Renal pelvis (tissue), 12 donors: ENCODE measurements at places on chromosomes 1 and 21.

GRCh38 chr1:217435204-217435603, 195.7 kb downstream of the GPATCH2 start:
- DNase-seq = no peak

GRCh38 chr1:10773376-10773775, 23.1 kb downstream of the CASZ1 start:
- no peak for DNase-seq

GRCh38 chr1:227765261-227766014, 30.2 kb downstream of the SNAP47 start:
- DNase-seq = no peak

GRCh38 chr1:158390331-158390730, 8.9 kb downstream of the OR10T2 start:
- DNase-seq = no peak

- no peak for DNase-seq
Observed at GRCh38 chr1:206456577-206457370, 13.5 kb upstream of the IKBKE start.

DNA sequence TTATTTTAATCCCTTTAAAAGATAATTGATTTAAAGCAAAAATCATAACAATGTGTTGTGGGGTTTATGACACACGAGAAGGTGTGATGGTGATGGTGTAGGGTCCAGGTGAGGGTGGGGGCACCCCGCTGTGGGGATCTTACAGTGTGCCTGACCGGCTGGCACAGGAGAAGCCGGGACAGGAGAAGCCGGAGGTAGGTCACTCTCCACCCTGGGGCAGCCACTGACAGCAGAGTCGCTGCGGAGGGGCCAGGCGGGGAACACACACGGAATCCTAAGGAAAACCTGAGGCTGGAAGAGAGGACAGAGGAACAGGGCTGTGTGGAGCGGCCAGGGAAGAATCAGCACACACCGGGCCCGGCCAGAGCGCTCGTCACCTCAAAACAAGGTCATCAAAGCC, 4.3 kb upstream of the LRRC3 start:
- no peak for DNase-seq

GRCh38 chr1:182280504-182280900, 111.1 kb downstream of the GLUL start:
- DNase-seq = no peak

DNA sequence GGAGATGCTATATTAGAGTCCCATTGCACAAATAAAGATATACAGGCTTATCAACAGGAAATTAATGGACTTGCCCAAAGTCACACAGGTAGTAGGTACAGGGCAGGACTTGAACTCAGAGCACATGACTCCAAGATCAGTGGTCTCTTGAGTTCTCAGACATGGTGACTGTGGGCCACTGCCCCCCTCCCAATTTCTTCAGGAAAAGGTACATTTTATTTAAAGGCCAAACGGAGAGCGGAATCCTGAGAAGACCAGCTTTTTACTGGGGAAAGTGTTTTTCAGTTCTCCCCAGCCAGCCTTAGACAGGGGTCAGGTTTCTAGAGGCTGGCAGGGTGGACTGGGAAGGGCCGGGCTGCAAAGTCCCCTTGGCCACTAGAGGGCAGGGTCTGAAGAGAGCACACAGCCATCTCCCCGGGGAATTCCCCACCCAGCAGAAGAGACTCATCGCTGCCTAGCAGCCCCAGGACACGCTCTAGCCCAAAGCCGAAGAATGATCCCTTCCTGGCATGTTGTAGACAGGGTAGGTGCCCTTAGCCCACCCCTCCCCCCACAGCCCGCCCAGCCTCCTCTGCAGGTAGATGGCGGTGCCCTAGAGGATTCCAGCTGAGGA, 29.7 kb downstream of the ACP6 start:
- peak; percentile 70 for DNase-seq

DNA sequence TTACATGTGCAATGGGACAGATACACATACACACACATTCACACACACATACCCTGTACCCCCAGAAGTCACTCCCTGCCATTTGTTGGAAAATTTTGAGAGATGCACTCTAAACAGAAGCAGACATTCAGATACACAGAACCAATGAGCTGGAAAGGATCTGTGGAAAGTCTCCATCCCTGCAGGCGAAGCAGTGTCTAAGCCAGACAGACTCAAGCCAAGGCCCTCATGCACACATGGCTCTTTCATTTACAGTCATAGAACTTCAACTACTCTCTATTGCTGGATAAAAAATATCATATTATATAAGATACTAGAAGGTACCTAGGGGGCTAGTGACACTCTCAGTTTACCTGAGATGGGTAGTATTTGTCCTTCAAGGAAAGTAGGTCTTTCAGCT, 7.3 kb upstream of the SEC16B start:
- DNase-seq = no peak

GRCh38 chr1:226813671-226814591, 56.5 kb upstream of the PSEN2 start:
- DNase-seq = no peak

DNA sequence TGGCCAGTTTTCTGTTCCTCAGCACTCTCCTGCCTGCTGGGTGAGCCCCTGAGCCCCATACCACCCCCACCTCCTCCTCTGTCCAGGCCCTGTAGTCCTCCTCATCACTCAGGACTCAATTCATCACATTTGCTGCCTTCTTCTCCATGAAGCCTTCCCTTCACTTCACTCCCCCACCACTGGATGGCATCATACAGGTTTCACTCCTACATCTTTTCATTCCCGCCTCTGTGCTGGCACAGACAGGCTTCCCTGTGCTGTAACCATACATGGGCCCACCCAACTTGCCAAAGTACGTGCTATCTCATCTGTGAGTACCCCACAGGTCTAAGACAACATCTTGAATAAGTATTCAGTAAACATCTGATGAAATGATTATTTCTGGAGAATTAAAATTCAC, 56.9 kb downstream of the SLC45A1 start:
- no peak for DNase-seq

GRCh38 chr1:18234790-18235242, 127.2 kb downstream of the IGSF21 start:
- DNase-seq = peak; percentile 20

GRCh38 chr1:224212618-224213061, 29.6 kb downstream of the DEGS1 start:
- no peak for DNase-seq

DNA sequence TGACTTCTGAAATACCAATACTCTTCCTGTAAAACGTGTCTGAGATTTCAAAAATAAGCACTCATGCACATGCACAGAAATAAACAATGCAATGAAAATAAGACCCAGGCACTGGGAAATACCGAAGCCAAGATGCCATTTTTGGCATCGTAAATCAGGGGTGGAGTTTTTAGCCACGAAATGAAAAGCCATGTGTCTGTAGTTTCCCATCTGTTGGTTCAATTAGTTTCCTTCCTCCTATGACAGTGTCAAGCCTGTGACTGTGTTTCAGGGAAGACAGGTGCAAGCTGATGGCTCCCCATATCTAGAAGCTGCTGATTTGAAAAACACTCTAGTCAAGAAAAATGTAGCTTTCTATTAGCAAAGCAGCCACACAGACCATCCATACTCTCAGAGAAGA, 480.4 kb upstream of the CAMK1G start:
- no peak for DNase-seq

- no peak for DNase-seq
Observed at GRCh38 chr1:211503542-211503941, 11.6 kb upstream of the RD3 start.

- no peak for DNase-seq
Observed at GRCh38 chr1:92184632-92185031, 33.1 kb upstream of the C1orf146 start.

GRCh38 chr1:97489834-97490233, 431.0 kb downstream of the DPYD start:
- no peak for DNase-seq

DNA sequence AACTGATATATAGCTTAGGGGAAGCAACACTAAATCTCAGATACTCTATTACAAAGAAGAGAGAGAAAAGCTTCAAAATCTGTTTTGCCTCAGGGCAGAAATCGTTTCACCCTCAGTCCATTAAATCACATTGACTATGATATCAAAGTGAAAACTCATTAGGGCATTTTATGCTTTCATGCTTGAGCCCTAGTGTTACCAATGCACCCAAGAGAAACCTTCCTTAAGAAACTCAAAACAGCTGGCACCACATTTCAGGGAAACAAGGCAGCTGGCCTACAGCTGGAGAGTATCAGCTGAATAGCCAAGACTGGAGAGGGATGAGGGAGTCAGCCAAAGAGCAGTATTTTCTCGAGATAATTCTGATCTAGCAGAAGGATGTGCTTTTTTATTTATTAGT, 14.9 kb downstream of the COLGALT2 start:
- DNase-seq = peak; percentile 86

GRCh38 chr1:19393046-19393445, 80.9 kb downstream of the SLC66A1 start:
- no peak for DNase-seq

DNA sequence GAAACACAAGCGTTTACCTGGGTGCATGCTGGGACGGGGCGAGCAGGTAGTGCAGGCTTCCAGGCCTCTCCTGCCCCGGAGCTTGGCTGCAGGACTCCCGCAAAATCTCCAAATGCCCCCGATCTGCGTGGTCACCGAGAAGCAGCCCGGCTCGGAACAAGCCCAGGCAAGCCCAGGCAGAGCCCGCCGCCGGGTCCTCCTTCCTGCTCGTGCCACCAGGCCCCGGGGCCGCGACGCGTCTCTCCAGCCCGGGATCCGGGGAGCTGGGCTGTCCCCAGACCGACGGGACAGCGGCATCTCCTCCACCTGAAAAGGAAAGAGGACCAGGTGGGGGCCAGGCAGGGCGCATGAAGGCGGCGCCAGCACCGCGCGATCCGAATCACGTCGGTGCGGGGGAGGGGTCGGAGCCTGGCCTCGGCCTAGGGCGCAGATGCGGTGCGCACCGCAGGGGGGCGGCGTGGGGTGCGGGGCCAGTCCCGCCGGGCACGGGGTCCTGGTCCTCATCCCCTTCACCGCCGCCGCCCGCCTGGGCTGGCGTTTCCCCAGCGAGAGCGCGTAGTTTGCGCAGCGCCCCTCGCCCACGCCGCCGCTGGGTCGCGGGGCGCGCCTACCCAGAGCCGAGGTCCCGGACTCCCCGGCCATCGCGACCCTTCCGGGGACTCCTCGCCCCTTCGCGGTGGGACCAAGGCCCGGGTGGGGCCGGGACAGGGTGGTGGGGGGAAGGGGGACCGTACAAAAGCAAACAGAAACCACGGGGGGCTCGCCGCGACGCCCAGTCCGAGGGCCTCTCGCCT, 52.4 kb upstream of the H6PD start:
- no peak for DNase-seq

- DNase-seq = no peak
Observed at GRCh38 chr1:228434689-228435088, 18.0 kb upstream of the TRIM17 start.

- DNase-seq = no peak
Observed at GRCh38 chr21:17911628-17912027, 92.5 kb upstream of the C21orf91 start.

DNA sequence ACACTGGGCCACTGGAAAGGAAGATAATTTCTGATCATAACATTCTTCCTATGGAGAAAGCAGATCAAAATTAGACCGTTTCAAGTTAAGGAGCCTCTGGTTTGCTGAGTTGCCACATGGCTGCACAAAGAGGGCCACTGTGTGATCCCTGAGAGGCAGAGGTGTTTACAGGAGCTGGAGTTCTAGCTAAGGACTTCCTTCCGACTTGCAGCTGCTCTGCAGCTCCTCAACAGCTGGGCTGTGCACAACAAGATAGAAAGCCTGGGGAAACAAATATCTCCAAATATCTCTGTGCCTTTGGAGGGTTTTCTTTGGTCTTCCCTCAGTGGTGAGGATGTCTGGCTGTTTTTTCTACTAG, 26.8 kb downstream of the GADD45A start:
- no peak for DNase-seq

- no peak for DNase-seq
Observed at GRCh38 chr1:171794085-171794484, 12.6 kb downstream of the METTL13 start.

- DNase-seq = no peak
Observed at GRCh38 chr1:232944347-232944746, 6.1 kb upstream of the NTPCR start.

- DNase-seq = no peak
Observed at GRCh38 chr1:8661185-8662110, 156.0 kb downstream of the RERE start.

- no peak for DNase-seq
Observed at GRCh38 chr1:182054698-182055326, 6.7 kb downstream of the ZNF648 start.

DNA sequence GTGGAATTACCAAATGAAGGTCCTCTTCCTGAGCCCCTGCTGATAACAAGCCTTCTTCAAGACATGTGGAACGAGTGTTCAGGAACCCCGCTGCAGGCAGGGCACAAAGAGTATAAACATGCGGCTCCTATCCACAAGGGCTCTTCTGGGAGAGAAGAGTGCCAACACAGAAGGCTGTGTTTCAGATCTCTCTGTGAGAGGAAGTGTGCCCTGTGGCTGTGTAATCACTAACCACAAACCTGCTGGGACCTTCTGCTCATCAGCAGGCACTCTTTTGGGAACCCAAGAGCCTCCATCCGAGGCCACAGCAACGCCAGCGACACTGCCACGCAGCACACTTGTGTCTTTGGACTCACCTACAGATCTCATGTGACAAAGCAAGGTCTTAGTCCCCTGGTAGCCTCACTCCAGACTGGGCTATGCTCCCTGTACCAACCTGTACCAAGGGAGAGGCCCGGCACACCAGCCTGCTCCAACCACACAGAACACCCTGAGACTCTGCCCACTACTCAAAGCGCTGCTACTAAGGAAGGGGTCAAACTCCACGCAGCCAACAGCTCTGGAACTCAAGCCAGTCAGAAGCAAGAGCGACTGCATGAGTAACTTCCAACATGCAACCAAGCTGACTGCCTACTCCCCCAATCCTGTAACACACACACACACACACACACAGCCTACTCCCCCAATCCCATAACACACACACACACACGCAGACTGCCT, 7.8 kb downstream of the PTTG1IP start:
- DNase-seq = no peak

DNA sequence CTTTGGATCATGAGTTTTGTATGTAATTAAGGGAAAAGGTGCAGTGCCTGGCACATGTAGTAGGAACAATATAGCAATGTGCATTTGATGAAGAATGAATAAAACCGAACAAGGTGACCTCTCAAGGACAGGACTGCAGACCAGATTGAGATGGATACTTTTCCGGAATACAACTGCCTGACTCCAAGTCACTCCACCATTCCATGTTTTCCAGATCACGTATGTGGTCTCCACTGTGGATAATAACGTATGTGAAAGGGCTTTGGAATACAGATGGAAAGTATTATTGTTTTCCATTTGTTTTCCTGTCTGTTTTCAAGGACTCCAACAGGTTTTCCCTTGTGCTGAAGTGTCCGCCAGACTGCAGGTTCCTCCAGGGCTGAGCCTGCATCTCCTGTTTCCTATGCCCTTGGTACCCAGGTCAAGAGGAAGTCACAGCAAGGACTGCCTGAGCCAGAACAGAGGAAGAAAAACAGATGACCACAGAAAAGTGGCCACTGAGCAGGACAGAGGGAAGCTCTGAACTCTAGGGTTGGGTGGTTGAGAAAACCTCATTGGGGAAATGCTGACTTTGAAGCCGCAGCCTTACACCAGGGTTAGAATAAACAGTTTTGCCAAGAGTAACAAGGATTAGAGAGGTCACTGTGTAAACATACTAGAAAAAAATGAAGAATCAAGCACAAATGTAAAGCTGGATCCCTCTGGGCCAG, 4.0 kb downstream of the CFAP45 start:
- DNase-seq = no peak

GRCh38 chr1:24363994-24364393, 44.8 kb downstream of the GRHL3 start:
- DNase-seq = no peak
